ENCODE measurements at places on chromosomes 16 and 17. TPM values are rescaled to one million over a fixed set of nuclear protein-coding genes. Genes with fewer than 3 reads are reported as not detected.

EXOC3L1 gene
- not detected for total RNA-seq

WNT9B gene
- not detected for total RNA-seq

MT4 gene
- total RNA-seq = not detected

CLN3 gene
- 14.3 TPM for total RNA-seq

RPH3AL gene
- total RNA-seq = 4.7 TPM

KCNJ2 gene
- 1.1 TPM for total RNA-seq

MYH2 gene
- total RNA-seq = not detected

TOM1L1 gene
- total RNA-seq = 30.3 TPM

CHMP6 gene
- 15.1 TPM for total RNA-seq

KRT26 gene
- not detected for total RNA-seq

FBXL16 gene
- total RNA-seq = 0.59 TPM

PRDM7 gene
- not detected for total RNA-seq

RTN4RL1 gene
- 0.20 TPM for total RNA-seq

MPV17L gene
- total RNA-seq = 1.2 TPM

TOX3 gene
- not detected for total RNA-seq

CCL5 gene
- total RNA-seq = not detected

GPR142 gene
- total RNA-seq = not detected
